NCI-H1436 (cell line): ENCODE measurements at places on chromosomes 2 and 18.

- DNase-seq, result no peak
Observed at GRCh38 chr2:25572638-25573037, 100.7 kb downstream of the DTNB start.

DNA sequence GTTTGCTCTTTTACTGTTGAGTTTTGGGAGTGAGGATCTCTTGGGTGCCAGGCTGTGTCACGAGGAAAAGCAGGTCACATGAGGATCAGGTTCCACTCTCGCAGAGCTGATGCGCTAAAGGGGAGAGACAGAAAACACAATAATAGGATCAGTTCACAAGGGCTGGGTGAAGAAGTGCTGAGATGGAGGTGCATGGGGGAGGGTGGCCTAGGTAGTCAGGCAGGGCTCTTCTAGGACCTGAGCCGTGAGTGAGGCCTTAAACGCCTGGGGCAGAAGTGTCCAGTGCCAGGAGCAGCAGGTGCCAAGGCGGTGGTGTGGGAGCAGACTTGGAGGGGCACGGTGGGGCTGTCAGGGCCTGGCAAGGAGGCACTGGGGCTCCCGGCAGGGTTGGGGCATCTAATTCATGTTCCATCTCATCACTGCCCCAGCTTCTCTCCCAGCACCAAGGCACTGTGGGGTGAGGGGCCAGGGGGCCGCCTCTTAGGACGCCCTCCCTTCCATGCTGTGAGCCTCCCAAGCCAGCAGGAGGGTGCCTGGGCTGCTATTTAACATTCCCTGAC is 9.3 kb downstream of the KCNIP3 start:
- DNase-seq, result no peak

- no peak for DNase-seq
Observed at GRCh38 chr2:226690461-226691024, 109.1 kb downstream of the IRS1 start.

DNA sequence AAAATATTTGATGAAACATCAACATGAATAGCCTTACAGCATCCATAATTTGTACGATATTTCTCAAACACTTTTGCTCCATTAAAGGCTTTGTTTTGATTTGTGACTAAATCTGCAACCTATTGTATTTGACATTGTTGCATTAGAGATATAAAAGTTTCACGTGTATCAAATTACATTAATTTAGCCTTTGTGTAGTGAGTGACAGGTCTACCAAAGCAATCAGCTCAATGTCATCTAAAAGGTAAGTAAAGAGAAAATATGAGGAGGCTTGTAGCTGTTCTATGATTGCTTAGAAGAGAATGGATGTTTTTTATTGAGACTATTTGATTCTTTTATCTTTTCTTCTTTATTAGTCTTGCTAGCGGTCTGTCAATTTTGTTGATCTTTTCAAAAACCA is 430.2 kb downstream of the GALR1 start:
- DNase-seq, result no peak

DNA sequence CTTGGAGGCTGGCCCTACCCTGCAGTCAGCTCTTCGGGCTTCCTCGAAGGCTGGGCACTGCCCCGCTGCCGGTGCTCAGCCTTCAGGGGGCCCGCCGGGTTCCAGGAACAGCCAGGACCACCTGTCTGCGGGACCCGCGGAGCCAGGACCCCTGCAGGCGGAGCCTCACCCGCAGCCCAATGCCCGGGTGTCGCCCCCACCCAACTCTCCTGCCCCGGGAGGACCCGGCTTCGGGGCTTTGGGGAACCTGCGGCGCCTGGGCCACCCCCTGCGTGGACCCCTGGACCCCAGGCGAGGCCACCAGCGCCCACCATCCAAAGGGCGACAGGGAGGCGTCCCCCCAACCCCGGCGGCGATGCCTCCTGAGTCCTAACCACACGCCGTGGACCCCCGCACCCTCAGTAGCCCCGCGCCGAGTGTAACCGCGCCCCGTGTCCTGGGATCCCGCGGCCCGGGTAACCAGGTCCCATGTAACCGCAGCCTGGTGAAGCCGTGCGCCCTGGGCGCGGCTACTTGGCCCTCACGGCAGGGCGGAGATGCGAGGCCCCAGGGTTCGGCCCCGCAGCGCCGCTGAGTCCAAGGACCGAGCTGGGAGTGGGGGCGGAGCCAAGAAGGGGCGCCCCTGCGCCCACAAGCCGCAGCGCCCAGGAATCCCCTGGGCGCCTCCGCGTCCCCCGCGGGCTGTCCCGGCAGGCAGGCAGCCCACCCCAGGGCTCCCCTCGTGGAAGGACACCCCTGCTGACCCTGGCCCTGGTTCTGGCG is 11.0 kb upstream of the UBE2F start:
- DNase-seq, result no peak

DNA sequence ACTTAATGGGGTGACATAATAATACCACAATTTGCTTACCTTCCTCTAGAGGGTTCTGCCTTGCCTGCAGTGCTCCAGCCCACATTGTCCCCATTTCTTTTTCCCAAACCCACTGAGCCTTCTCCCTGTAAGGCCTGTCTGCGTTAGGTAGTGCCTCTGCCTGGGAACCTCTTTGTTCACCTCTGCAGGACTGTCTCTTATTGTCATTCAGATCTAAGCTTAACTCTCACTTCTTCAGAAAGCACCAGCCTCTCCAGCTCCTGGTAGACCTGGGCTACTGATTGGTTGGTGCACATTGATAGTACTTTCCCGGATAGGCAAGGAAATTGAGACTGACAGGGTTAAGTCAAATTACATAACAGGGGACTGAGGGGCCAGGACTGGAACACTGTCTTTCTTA is 49.1 kb downstream of the CCDC85A start:
- no peak for DNase-seq

DNA sequence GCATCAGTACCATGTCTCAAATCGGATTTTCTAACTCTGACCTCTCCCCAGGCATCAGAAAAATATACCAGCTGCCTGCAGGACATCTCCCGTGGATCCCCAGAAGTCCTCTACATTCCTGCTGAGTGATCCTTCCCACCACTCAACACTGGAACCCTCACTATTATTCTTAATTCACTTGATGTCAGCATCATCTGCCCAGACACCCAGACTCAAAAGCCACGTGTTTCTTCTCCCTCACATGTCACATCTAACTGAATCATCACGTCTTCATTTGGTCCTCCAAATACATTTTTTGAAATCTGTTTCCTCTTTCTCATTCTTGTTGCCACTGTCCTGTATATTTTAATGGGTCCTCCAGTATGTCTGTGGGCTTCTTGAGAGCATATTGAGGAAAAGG is 218.6 kb downstream of the HRH4 start:
- no peak for DNase-seq

DNA sequence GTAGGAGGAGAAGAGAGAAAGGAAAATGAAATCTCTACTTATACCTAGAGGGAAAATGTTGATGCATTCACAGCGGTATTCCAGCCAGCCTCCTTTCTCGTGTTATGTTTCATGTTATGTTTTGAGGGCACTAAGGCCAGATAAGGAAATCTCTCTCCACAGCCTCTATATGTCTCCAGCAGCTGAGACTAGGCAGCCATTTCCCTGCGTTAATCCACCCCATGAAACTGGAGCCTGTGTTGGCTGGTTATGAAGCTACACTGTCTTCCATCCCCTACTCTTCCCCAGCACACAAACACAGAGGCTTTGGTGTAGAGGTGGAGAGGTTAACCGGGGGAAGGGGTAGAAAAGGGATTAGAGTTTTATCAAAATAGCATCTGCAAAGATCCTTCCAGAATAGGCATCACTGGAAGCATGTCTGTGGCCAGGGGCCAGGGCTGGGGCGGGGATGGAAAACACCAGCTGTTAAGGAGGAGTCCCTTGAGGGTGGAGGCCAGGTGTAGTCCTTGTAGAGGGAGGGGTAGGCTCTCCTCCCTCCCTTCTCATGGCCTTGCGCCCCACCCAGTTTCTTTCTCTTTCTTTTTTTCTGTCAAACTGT is 100.9 kb upstream of the TNP1 start:
- DNase-seq, result peak; percentile 8

DNA sequence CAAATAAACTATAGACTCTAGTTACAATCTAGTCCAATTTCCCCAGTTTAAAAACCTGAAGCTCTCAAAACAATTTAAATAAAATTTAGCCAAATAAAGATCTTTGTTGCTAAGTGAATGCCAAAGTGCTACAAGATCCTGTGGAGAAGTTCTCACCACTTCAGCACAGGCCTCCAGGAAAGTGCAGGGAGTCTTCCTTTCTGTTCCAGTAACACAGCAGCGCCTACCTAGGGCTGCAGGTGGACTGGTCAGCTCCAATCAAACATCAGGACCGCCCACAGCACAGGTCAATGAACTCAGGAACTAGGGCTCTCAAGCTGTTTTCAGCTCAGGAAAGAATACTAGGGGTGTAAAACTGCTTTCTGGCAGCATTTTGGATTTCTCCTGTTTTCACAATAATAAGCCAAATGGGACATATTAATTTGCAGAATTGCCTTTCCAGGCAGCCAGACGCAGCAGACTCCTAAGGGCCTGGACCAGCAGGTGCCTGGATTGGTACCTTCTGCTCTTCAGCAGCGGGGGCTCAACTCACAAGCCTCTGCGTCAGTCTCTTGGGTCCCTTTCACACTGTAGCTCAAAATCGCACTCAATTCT is 1.5 kb downstream of the FAM110C start:
- no peak for DNase-seq

DNA sequence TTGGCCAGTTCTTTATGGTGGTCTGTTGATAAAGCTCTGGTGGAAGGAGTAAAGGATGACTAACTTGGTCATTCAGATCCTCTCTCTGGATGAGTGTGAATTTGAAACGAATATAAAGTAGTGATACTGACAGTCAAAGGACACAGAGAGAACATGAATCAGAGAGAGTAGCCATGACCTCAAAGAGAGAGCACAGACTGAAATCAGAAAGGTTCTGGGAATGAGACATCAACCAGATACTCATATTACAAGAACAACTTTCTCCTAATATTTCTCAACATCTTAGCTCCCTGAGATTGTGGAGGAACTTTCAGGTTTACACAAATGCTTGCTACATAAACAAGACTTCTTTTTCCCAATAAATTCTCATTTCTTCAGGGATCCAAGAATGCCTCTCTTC is 849.1 kb upstream of the CHAC2 start:
- no peak for DNase-seq

GRCh38 chr2:224518806-224519580 is 66.2 kb downstream of the CUL3 start:
- no peak for DNase-seq

DNA sequence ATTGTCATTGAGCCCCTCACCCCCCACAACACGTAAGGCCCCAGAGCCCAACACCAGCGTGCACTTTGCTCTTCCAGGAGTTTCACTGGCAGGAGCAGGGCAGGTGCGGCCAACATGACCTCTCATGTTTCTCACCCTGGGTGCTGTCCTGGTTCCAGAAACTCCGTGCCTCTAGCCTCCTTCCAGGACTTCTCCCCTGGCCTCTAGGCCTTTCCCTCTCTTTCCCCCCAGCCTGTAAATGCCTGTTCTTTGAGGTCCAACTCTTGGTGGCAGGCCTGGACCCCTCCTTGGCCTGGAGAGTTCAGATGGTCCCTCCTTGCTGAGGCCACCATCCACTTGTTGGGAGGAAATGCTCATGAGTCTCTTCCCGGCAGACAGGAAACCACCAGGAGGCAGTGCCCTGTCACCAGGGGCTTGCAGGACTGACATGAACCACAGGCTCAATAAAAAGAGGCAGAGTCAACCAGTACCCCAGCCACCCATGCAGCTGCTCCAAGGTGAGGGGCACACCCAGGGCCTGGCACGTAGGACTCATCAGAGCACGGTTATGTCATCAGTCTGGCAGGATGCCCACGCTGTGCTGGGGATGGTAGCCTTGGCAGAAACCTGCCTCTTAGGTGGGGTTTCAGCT is 1.5 kb downstream of the MALL start:
- DNase-seq, result no peak

DNA sequence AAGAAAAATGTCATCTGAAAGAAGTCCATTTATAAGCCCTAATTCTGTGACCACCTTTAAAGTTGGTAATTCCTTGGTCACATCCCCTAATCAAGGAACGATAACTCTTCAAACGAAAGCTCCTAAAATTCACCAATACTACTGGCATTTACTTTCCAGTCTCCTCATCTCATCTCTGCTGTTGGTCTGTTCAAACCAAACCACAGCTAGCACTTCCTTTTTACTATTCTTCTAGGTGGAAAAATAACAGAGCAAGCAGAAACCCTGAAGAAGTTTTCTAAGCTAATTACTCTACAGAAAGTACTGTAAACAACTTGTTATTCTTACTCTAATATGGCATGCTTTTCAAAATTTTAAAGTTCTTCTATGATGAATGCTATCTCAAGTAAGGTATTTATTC is 21.6 kb downstream of the TIA1 start:
- DNase-seq, result no peak

- DNase-seq, result no peak
Observed at GRCh38 chr2:7539760-7540159, 622.5 kb downstream of the RNF144A start.

- DNase-seq, result no peak
Observed at GRCh38 chr2:60079562-60079961, 473.9 kb downstream of the BCL11A start.

DNA sequence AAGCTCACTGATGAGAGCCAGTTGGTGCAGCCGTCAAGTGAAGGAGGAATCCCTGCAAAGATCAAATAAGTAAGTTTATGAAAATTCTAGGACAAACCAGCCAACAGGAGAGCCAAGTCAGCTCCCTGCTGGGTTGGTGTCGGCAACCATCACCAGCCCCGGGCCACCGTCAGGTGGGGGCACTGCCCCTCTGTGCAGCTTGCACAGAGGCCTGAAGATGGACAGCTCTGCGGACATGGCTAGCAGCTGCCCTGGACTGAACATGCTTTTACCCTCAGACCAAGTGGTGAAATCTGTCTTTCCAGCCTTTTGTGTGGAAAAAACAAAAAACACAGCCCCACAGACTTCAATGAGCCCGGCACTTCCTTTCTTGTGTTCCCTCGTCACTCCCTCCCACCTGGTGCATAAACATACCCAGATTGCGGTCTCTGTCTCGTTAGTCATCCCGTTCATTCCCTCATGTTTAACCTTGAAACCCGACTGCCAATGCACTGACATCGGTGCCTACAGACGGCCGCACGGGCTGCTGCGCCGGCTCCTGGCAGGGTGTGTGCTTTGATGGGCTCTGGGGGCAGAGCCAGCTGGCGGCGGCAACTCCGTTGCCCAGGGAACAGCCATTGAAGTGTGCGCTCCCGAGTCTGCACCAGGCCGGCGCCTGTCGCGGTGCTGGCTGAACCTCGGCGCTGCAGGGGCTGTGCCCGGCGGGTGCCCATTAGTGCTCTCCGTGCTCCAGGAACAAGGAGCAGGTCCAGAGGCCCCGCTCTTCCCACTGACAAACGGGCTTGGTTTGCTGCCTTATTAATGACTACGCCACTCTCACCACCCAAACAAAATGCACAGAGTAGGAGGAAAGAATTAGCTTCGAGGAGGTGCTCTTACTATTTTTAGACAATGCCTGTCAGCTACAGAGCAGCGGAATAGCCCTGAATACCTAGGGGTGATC is 95.3 kb downstream of the EIPR1 start:
- DNase-seq, result peak; percentile 78

- DNase-seq, result no peak
Observed at GRCh38 chr2:156379714-156380113, 47.2 kb upstream of the NR4A2 start.

- no peak for DNase-seq
Observed at GRCh38 chr2:19648583-19648982, 253.2 kb downstream of the TTC32 start.

DNA sequence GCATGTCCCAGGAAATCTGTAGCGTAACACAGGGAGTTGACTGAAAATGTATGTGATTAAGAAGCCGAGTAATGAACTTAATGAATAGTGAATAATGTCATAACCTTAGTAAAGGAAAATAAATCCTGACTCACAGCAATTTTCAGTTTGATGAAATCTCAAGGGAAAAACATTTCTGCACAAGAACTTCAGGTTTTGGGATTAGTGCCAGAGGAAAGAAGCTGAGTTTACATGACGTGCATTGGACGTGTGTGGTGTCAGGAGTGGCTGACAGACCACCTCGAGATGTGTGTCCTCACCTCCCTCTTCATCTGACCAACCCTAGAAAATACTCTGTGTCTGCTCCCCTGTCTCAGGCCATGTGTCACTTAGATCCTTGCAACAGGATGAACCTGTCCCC is 39.1 kb downstream of the VWA3B start:
- no peak for DNase-seq
